ENCODE measurements at places on chromosomes 3 and 15. TPM values are rescaled to one million over a fixed set of nuclear protein-coding genes. Genes with fewer than 3 reads are reported as not detected.
A peak's percentile ranks its signal among the peaks of the same experiment; 100 is the strongest.

Gene WDR93
- not detected for total RNA-seq

Gene NAA80
- total RNA-seq, result 49.4 TPM

Gene TMEM42
- total RNA-seq, result 9.7 TPM

Gene LSAMP
- total RNA-seq, result not detected

Gene MORC1
- total RNA-seq, result not detected

Gene VEPH1
- not detected for total RNA-seq

DNA sequence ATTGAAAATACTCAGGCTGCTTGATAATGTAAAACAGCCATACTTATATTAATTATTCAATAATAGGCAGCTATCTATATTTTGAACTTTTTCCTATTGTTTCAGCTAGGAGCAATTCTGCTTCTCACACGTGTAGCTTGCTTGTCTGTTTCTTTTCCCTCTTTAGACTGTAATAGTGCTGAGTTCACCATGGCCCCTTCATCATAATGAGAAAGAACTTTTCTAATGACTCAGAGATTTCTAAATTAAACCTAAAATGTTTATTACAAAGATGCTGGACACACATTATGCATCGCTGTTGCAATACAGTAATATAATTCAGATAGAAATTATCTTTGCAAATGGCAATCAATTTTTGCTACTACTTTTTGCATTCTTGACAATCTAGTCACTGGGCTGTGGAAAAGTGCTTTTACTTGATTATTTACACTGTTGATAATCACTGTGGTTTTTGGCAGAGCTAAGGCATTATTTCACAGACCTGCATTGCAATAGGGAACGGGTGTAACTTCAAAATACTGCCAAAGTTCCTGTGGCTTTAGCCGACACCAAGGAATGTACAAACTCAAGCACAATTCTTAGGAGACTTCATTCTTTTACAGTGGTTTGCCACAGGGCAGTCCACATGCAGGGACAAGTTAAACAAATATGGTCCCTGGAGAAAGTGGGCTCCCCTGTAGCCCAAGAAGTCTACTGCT is 281.0 kb upstream of the TBL1XR1 start:
- no peak for DNase-seq

GRCh38 chr3:41836360-41837134 is 125.4 kb downstream of the ULK4 start:
- no peak for DNase-seq

- DNase-seq, result peak; percentile 75
Measured at GRCh38 chr3:143001034-143001368, 369 bp upstream of the U2SURP start.

Data from activated CD4-positive, alpha-beta memory T cell treated with anti-CD3 and anti-CD28 coated beads, Interleukin-2, amount 10 ng/mL, durations not matched to agents 7 days and 5 days (primary cell).